NCI-H187 treated with DMSO at 0.1 percent for 48 hours (cell line): ENCODE measurements at places on chromosomes 5 and 9.

- no peak for DNase-seq
These were observed 19.0 kb upstream of the FAM169A start for GRCh38 chr5:74885170-74885569.

GRCh38 chr5:60232036-60232795 lies 338.7 kb upstream of the PDE4D start:
- DNase-seq, result no peak

DNA sequence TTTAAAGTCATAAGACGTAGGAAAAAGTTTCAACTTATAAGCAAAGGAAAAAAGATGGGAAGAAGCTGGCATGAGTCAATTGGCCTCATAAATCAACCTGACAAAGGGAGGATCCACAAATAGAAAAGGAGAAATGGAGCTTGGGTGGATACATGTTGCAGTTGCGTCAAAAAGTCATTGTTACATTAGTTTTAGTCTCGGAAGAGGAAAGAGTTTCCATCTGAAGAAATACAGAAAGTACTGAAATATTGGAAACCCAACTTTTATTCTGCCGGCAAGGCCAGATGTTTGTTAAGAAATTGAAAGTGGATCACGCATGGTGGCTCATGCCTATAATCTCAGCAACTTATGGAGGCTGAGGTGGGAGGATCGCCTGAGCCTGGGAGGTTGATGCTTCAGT lies 11.3 kb upstream of the TIMD4 start:
- no peak for DNase-seq

GRCh38 chr9:112179816-112180215 lies 4.7 kb upstream of the SUSD1 start:
- DNase-seq, result no peak

DNA sequence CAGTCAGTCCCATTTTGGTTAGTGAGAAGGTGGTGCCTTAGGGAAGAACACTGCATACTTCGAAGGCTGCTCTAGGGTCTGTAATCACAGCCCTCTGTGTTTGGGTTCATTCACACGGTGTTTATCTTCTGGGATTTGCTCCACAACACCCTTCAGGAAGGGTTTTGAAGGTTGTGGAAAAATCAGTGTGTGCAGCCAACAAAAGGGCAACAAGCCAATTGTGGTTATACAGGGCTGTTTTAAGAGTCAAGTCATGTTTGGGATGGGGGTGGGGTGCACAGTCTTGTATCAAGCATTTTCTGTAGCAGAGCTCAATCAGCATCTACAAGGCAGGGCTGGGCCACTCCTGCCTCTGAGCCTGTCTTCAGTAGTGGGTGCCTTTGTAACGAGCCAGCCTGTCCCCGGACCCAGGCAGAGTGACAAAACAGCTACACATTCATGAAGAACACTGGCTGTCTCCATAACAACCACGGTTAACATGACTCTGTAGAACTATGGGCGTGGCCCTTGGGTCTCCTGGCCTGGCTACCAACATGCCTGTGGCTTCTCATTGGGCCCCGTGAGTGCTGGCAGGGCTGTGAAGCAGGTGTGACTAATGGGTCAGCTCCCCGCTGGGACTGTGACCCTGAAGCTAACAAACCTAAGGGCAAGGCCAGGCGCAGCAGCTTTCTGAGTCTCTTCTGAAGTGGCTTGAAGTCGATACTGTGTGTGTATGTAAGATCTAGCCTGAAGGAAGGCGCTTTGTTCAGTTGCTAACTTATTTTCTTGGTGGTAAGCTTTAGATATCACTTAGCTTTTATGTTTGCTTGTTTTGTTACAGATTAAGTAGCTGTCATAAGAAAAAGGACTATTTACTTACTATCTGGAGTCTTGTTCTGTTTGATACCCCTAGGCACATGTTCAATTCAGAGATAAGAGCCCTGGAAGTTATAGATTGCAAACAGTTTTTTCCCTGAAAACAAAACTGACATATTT lies 27.9 kb upstream of the GOLM1 start:
- DNase-seq, result peak; percentile 86

DNA sequence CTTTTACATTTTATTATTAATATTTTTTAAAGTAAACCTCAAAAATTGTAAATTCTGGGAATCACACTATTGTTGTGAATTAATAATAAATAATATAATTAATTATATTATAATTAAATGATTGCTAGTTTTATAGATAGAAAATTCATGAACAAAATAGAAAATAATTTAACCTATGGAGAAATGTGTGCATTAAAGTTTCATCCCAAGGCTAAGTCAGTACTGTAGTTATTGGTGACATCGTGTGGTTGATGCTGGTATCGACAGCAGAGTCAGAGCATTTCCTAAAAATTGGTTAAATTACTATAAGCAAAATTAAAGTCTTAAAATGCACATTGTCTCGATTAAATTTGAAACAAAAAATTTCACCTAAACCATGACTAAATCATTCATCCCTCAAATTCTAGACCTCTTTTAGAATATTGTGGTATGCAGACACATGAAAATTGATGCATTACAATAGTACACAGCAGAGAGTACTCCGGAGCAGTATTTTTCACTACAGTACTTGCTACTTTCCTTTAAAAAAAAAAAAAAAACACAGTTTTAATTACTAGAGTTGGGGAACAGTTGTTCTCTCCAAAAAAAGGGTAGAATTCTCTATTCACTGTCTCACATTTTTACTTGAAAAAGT lies 73.9 kb downstream of the RORB start:
- DNase-seq, result no peak

DNA sequence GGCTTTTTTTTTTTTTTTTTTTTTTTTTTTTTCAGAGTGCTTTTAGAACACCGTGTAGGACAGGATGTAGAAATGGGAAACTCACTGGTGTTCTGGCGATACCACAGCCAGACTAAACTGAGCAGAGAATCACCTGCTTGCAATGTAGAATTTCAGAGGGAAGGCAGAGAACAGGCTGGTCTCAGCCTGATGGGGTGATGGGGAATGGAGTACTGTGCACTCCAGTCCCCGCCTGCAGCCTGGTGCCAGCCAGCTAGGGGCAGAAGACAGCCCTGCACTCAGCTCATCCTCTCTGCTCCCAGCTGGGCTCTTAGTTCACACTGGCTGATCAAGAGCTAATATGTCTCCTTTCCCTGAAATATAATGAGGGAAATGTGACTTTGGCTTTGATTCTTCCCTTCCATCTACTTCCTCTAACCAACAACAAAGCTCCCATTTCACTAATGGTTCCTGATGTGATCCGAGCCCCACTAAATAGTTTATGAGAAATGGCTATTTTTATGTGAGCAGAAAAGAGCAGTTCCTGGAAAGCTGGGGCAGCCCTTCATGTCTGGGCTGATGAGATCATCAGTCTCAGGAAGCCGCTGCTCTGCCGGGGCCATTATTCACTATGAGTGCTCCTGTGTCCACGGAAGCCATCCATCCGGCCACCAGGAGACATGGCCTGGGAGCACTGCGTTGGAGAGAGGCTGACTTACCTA lies 209.7 kb downstream of the GADD45G start:
- DNase-seq, result no peak

GRCh38 chr9:126515001-126515872 lies 98.5 kb upstream of the LMX1B start:
- DNase-seq, result no peak

- no peak for DNase-seq
These were observed 99.4 kb downstream of the OXCT1 start for GRCh38 chr5:41770799-41771198.

DNA sequence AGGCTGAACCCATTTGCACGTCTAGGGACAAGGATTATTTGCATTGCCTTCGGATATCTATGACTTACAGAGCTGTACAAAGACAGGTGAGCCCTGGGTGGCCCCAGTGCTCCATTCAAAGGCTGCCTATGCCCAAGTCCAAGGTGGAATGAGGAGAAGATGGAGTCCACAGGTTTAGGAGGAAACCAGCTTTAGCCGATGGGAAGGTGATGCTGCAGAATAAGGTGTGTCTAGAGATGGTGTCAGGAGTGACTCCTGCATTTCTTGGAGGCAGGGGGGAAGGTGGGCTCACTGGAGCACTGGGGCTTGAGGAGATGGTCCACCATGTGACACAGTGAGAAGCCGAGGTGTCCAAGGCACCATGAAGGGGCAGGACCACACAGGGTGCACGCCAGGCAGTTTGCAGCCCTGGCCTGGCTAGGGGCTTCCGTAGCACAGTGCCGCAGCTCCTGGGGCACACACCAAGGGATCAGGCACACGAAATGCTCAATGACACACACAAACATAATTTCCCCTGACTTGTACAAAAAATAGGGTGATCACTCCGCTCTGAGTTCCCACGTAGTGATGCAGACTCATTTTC lies 32.1 kb downstream of the SEMA4D start:
- no peak for DNase-seq

DNA sequence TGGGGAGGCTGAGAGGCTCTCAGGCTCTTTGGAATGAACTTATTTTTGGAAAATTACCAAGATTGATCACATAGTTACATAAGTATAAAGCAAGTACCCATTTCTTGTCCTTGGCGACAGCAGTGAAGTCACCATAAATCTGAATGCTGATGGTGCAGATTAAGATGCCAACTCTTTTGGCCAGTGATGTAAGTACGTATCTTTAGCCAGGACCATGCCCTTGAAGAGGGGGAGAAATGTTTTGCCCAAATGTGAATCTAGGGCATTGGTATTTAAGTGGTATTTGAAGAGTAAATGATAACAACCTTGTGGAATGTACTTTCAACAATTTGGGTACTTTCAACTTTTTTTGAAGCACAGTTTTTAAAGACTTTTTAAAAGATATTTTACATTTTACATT lies 68.2 kb upstream of the RAD23B start:
- no peak for DNase-seq
